Skin of body (tissue), 3 donors: ENCODE measurements at places on chromosomes 6 and 20. TPM values are rescaled to one million over a fixed set of nuclear protein-coding genes. Genes with fewer than 3 reads are reported as not detected.

The EYA4 gene
- 5.7 TPM for total RNA-seq

The KCNK17 gene
- 0.10 TPM for total RNA-seq

The PLEKHG1 gene
- 49.8 TPM for total RNA-seq

The PPP1R14C gene
- total RNA-seq: 18.3 TPM

The MAP7 gene
- 12.6 TPM for total RNA-seq

The SCUBE3 gene
- total RNA-seq: 2.4 TPM

The SLC4A11 gene
- total RNA-seq: 0.59 TPM

The SFTA2 gene
- not detected for total RNA-seq

The ANKRD66 gene
- total RNA-seq: not detected

The SLCO4A1 gene
- total RNA-seq: 6.3 TPM

The MDFI gene
- total RNA-seq: 33.7 TPM

The THBS2 gene
- total RNA-seq: 393 TPM

The SERINC3 gene
- 45.7 TPM for total RNA-seq

The OVOL2 gene
- total RNA-seq: 1.8 TPM

The SLC52A3 gene
- 1.5 TPM for total RNA-seq

The ABRACL gene
- total RNA-seq: 26.1 TPM

The RREB1 gene
- 36.4 TPM for total RNA-seq

The KCNK16 gene
- not detected for total RNA-seq

The SLC22A23 gene
- total RNA-seq: 11.8 TPM

The CGA gene
- 32.0 TPM for total RNA-seq

The NMBR gene
- not detected for total RNA-seq

The CTAGE9 gene
- total RNA-seq: not detected

The ADGRB3 gene
- 3.3 TPM for total RNA-seq

The BEND3 gene
- total RNA-seq: 1.6 TPM

The DAAM2 gene
- 32.2 TPM for total RNA-seq

The BLCAP gene
- total RNA-seq: 51.9 TPM

The DNAH8 gene
- 0.89 TPM for total RNA-seq

The MYB gene
- 7.8 TPM for total RNA-seq

The CARMIL1 gene
- total RNA-seq: 17.9 TPM

The C6orf15 gene
- total RNA-seq: 4.7 TPM

The TFAP2B gene
- total RNA-seq: 2.8 TPM

The ADGB gene
- 0.10 TPM for total RNA-seq

The KHDC1L gene
- 0.39 TPM for total RNA-seq

The FNDC1 gene
- total RNA-seq: 59.6 TPM

The SPACA1 gene
- not detected for total RNA-seq

The CRIP3 gene
- 1.1 TPM for total RNA-seq

The SMIM8 gene
- 13.9 TPM for total RNA-seq

The PNPLA1 gene
- total RNA-seq: 4.2 TPM

The NKX2-2 gene
- not detected for total RNA-seq

The PXDC1 gene
- 27.3 TPM for total RNA-seq

The PAK5 gene
- 0.30 TPM for total RNA-seq

The PLCB4 gene
- 6.8 TPM for total RNA-seq

The NRSN1 gene
- 0.39 TPM for total RNA-seq

The MICB gene
- total RNA-seq: 1.2 TPM

The CD109 gene
- 55.0 TPM for total RNA-seq

The LTB gene
- total RNA-seq: 1.6 TPM

The PRSS35 gene
- 4.4 TPM for total RNA-seq

The FITM2 gene
- 7.4 TPM for total RNA-seq

The IPCEF1 gene
- total RNA-seq: 2.5 TPM

The CDH4 gene
- total RNA-seq: 0.10 TPM

The EPB41L1 gene
- total RNA-seq: 18.1 TPM

The RSPH3 gene
- total RNA-seq: 5.1 TPM

The ENPP4 gene
- total RNA-seq: 4.6 TPM

The PROKR2 gene
- not detected for total RNA-seq

The KCNG1 gene
- 1.7 TPM for total RNA-seq

The CST2 gene
- total RNA-seq: not detected

The WFDC10B gene
- total RNA-seq: not detected

The CCN6 gene
- 0.39 TPM for total RNA-seq

The TREM1 gene
- total RNA-seq: 1.6 TPM

The SMLR1 gene
- total RNA-seq: not detected
